CD4-positive, alpha-beta T cell treated with Interleukin-6 for 4 hours (primary cell): ENCODE measurements at places on chromosomes 2 and 18.

- no peak for DNase-seq
These were observed 6.4 kb upstream of the IMP4 start for GRCh38 chr2:130336150-130336876.

GRCh38 chr2:118565786-118566540 lies 281.5 kb downstream of the EN1 start:
- no peak for DNase-seq

GRCh38 chr18:24021505-24021904 lies 7.0 kb downstream of the TTC39C start:
- DNase-seq = no peak

DNA sequence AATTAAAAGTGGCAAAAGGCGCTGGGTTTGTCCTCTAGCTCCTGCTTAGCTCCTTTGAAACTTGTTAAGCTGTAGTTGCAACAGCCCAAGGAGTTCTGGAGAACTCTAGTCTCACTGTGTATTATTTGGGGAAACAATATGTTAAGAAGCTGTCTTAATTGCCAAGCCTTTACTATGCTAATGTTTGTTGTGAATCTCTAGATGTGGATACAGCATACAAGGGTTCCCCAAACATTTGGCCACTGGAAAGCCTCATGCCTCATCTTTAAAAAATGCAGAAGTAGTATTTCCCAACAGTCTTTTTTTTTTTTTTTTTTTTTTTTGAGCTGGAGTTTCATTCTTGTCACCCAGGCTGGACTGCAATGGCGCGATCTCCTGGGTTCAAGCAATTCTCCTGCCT lies 236.7 kb downstream of the PRKCE start:
- DNase-seq = no peak

GRCh38 chr2:129078548-129078947 lies 759.9 kb upstream of the HS6ST1 start:
- no peak for DNase-seq

GRCh38 chr2:173989160-173989883 lies 24.1 kb upstream of the SP3 start:
- no peak for DNase-seq

GRCh38 chr2:178845566-178846457 lies 38.6 kb upstream of the TTN start:
- no peak for DNase-seq

DNA sequence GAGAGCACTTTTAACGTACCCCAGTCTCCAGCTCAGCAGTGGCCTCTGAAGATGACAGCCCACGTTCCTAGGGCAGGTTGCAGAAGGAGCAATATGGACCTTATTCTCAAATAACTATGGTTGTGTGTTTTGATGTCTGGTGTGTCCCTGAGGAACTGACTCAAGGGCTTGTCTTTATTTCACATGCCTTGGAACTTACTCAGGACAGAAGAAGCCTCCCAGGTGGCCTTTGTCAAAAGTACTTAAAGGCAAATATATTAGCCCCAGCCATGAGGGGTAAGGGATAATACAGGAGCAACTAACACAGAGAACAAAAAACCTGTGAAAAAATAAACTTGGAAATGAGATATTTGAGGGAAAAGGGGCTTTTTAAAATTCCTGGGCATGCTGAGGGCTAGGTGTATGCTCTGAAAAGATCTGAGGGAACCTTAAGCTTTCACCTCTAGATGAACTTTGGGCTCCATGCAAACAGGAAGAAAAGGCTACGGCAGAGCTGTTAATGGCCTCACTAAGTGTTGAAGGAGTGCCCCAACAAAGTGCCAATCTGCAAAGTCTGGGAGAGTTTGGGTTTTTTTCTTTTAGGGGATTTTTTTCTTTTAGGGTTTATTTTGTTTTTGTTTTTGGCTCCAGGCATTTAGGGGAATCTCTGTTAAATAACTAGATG lies 40.3 kb downstream of the SRBD1 start:
- DNase-seq = no peak

DNA sequence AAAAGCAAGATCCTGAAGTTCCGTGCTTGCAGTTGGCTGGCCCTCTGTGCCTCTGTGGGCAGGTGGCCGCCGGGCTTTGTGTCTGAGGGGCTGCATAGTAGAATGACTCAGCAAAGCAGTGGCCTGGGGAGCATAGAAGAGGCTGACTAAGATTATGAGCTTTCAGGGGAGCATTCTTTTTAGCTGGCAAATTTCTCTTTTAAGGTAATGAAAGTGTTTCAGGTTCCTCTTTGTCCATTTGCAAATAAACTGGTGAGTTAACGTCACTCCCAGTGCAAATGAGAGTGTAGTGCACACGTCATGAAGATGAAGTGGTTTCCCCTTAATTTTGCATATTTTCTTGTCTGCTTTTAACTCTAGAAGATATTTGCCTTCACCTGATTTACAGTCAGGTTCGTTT lies 98.6 kb downstream of the BCL2L11 start:
- no peak for DNase-seq

GRCh38 chr2:43692428-43692994 lies 16.3 kb upstream of the C1GALT1C1L start:
- no peak for DNase-seq

- no peak for DNase-seq
These were observed 108.3 kb downstream of the ARL6IP6 start for GRCh38 chr2:152826581-152827279.

DNA sequence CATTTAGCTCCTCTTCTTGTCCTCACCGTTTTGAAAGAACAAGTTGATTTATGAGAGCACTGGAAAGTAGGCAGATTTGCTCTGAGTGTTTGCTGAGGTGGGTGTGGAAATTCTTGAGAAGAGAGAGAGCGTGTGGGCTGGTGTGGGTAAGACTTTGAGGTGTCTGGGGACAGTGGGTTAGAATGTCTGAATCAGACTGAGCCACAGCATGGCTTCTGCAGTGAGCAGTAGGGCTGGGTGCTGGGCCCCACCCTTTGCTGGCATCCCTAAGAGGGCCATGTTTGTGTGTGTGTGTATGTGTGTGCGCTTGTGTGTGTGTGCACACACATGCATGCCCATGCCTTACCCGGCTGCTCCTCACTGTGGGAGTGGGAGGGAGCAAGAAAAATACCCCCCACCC lies 63.7 kb downstream of the COPS8 start:
- no peak for DNase-seq

GRCh38 chr2:173544641-173545363 lies 190.1 kb downstream of the CDCA7 start:
- DNase-seq = no peak

- DNase-seq = no peak
These were observed 259.2 kb downstream of the TGIF1 start for GRCh38 chr18:3709205-3709604.

DNA sequence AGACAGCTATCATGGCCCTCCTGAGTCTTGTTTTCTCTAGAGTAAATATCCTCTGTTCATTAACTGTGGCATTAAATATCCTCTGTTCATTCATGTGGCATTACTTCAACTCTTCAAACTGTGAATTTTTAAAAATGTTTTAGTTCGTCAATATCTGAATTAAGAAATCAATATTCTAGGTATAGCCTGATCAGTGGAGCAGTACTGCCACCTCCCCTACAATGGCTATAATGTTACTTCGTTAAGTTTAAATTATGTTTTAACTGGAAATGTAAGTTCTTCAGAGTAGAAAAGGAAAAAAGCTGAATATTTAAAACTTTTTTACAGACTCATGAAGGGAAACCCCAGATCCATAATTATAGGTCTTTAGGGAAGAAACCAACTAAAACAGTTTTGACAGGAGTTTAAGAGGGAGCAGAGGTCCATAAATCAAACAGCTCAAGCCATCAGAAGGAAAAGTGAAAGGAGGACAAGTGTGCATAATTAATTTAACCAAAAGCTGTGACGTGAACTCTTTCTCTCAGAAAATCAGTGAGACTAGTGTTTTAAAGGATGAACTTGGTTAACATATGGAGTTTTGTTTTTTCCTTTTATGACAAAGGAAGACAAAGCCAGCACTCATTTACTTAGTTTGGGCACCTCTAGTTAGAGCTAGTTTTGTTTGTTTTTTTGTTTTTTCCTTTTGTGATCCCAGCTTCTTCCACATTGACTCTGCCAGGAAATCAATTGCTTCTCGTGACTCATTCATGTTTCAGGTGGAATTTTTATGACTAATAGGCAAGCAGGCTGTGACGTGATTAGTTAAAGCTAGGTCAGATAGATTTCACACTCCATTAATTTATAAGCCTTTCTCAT lies 44.9 kb downstream of the RBBP8 start:
- DNase-seq = no peak

DNA sequence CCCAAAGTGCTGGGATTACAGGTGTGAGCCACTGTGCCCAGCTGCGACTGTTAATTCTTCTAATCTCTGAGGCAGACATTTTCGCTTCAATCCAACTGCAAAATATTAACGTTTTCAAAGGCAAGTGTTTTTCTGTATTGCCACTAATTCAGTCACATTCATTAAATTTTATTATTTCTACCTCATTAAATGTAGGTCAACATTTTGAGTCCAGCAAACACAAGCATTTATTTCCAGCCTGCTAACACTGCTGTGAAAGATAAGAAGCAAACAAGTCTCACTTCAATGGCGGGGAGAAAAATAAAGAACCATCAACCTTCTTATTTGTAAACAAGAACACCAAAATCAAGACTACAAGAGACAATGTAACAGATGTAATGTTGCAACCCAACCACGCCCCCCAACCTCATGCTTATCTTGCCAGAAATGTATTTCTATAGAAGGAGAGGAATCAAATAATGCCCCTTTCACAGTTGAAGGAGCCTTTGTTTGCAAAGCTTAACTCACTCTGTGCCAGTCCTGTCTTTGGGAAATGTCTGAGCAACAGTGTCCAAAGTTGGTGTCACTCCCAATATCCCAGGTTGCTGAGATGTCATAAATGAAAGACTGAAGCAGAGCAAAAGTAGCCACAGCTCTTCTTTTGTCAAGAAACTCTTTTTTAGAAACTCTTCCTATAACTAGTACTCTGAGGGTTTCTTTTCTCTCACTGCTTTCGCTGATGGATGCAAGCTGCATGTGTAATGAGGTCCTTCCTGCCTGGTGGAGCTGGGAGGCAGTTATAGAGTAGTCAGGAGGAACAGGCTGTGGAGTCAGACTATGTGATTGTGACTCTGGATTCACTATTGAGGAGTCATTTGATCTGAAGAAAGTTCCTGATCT lies 8.6 kb downstream of the DOCK10 start:
- DNase-seq = no peak

- DNase-seq = no peak
These were observed 201.0 kb downstream of the MBD2 start for GRCh38 chr18:54023471-54023870.

GRCh38 chr18:76957384-76958355 lies 135.3 kb downstream of the ZNF236 start:
- DNase-seq = no peak

GRCh38 chr2:45745231-45745630 lies 93.8 kb downstream of the PRKCE start:
- no peak for DNase-seq
